ENCODE measurements at places on chromosomes 3 and 15. TPM values are rescaled to one million over a fixed set of nuclear protein-coding genes. Genes with fewer than 3 reads are reported as not detected.

DISP2 gene
- 44.3 TPM for total RNA-seq

ACSBG1 gene
- not detected for total RNA-seq

NEK10 gene
- total RNA-seq = 1.5 TPM

GRCh38 chr15:65962187-65962586 lies 92.9 kb downstream of the RAB11A start:
- DNase-seq = no peak
- no peak overlapping the region for H3K4me3 ChIP-seq
- peaks cover 4% of the 10 kb centered on the region for H3K27me3 ChIP-seq
- H3K36me3 ChIP-seq = no peaks in the 10 kb centered on the region
- H3K4me1 ChIP-seq = no peaks in the 10 kb centered on the region
- H3K27ac ChIP-seq = no peak overlapping the region

DNA sequence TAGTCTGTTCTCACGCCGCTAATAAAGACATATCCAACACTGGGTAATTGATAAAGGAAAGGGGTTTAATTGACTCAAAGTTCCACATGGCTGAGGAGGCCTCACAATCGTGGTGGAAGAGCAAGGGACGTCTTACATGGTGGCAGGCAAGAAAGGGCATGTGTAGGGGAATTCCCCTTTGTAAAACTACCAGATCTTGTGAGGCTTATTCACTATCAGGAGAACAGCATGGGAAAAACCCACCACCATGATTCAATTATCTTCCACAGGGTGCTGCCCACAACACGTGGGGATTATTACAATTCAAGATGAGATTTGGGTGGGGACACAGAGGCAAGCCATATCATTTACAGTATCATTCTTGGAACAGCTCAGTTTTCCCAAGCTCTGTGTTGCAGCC lies 268.0 kb downstream of the SUCLG2 start:
- no peak overlapping the region for H3K27ac ChIP-seq
- H3K27me3 ChIP-seq = peaks cover 3% of the 10 kb centered on the region
- DNase-seq = no peak
- no peaks in the 10 kb centered on the region for H3K36me3 ChIP-seq
- no peaks in the 10 kb centered on the region for H3K4me1 ChIP-seq

DNA sequence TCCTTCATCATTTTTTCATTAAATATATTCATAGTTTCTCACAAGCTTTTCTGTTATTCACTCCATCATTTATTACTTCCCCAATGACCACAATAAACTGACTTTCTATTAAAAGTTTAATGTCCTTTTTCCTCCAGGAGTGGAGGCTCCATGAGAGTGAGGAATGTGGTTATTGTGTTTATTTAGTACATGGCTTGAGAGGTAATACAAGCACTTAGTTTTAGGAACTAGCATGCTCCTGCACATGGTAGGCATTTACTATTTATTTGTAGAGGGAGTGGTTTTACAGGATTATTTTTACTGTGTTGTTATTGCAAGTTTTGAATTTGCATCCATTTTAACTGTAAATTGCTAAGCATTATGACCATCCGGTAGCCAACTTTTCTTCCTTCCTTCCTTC lies 412.9 kb upstream of the SUCLG2 start:
- H3K27ac ChIP-seq = no peak overlapping the region
- no peaks in the 10 kb centered on the region for H3K36me3 ChIP-seq
- H3K4me3 ChIP-seq = no peak overlapping the region
- no peaks in the 10 kb centered on the region for H3K27me3 ChIP-seq

GRCh38 chr15:82040390-82040789 lies 5.4 kb downstream of the MEX3B start:
- H3K27ac ChIP-seq = peak overlapping the region; percentile 72

- H3K4me3 ChIP-seq = no peak overlapping the region
- no peaks in the 10 kb centered on the region for H3K36me3 ChIP-seq
Observed at GRCh38 chr3:45498532-45498931, 96.0 kb upstream of the LIMD1 start.

DNA sequence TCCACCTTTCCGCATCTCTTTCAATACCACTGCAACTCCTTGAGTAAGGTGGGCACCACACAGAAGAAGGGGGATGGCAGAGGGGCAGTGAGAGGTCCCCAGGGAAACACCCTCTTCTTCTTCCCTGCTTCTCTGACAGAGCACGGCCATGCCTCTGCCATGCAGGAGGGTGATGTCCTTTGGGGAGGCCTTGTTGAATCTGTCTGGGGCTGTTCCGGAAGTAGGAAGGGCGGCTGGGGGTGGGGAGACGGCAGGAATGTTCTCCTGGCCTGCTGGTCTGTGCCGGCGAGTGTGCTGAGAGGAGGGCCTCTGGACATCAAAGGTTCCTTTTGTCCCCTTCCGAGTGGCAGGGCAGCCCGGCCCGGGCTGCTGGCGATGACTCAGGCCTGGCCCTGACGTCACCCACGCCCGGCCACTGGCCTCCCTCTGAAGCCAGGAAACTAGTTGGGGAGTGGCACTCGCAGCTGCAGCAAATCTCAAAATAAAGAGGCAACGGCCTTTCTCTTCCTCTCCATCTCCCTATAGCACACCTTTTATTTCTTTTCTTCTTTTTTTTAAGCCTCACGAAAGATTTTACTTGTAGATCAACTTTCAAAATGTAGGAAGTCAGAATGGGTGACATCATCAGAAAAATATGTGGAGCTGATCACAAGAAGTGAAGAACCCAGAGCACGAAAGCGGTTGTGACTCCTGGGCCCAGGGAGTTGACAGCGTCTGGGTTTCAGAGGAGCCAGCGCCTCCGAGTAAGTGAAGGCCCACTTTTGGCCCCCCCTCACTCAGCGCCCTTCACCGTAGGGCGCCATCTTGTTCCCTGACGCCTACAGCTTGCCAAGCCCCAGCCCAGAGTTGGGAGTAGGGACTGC lies at the start of gene ZBTB38:
Gene ZBTB38, plus strand, starts transcription at position 443 of the 863 bp plus-strand sequence. CDS start 73,885 bp downstream, outside the sequence.
- peaks cover 2% of the 10 kb centered on the region for H3K27me3 ChIP-seq
- peak within 1 kb of the TSS; percentile 3 for H3K4me3 ChIP-seq
- H3K36me3 ChIP-seq = no peaks in the 10 kb centered on the region
- peaks cover 11% of the 10 kb centered on the region for H3K4me1 ChIP-seq
- peak; percentile 30 for DNase-seq
- peak within 1 kb of the TSS; percentile 67 for H3K27ac ChIP-seq

- no peak overlapping the region for H3K27ac ChIP-seq
- no peaks in the 10 kb centered on the region for H3K4me1 ChIP-seq
- DNase-seq = no peak
- no peaks in the 10 kb centered on the region for H3K27me3 ChIP-seq
- peaks cover 8% of the 10 kb centered on the region for H3K36me3 ChIP-seq
Observed at GRCh38 chr3:179642871-179643270, 10.0 kb upstream of the USP13 start.

- H3K27ac ChIP-seq = peak within 1 kb of the TSS; percentile 89
- DNase-seq = peak; percentile 55
- peak within 1 kb of the TSS; percentile 88 for H3K4me3 ChIP-seq
Observed at GRCh38 chr3:40387001-40387894, at the start of gene ENTPD3. ENTPD3 (plus strand) TSS chr3:40387184; CDS start chr3:40388058, 874 bp downstream.

DNA sequence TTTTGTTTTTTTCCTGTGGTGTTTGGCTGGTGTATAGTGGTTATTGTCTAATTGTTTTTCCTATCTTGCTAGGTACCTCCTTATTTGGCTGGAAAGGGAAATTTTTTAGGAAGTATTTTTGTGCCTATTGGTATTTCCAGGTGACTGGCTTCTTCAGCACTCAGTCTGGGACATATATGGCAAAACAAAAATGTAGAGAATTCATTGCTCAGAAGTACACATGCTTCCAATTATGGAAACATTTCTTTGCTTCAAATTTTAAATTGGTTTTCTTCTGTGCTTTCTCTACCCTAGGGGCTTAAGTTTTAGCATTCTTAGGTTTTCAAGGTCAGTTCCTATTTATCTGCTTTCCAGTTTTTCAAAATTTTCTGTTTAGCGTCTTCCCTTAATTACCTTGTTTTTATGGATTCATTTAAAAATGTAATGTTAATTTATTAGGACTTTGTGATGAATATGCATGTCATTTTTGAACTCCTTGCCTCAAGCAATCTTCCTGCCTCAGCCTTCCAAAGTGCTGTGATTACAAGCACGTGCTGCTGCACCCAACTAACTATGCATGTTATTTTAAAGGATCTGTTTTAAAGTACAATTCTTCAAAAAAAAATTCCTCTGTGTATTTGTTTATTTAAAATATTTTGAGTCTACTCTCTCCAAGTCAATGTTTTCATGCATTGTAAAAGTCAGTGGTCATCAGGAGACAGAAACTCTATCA lies 231.9 kb upstream of the DPPA4 start:
- no peak overlapping the region for H3K27ac ChIP-seq
- H3K27me3 ChIP-seq = no peaks in the 10 kb centered on the region
- DNase-seq = no peak
- no peaks in the 10 kb centered on the region for H3K4me1 ChIP-seq
- no peak overlapping the region for H3K4me3 ChIP-seq

Data from glutamatergic neuron (in vitro differentiated cells).